ENCODE measurements at places on chromosomes 16 and 17.

GRCh38 chr17:59954856-59955255 lies 9.7 kb downstream of the RNFT1 start:
- no peak for DNase-seq

DNA sequence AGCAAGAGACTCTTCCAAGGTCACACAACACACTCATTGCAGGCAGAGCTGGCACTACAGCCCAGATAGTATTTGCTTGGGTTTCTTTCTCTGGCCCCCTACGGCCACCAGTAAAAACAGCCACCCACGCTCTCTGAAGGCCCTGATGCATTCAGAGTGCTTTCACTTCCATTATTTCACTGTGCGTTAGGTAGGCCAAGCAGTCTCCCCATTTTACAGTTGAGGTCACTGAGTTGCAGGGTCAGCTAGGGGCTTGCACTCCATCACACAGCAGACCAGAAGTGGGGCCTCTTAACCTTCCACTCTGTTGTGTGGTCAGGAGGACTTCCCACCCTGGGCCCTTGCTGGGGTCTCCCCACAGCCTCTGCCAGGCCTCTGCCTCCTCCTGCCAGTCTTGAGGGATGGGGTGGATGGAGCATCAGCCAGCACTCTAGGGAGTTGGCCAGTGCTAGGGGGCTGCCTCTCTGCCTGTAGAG lies 2.5 kb downstream of the TBX21 start:
- DNase-seq = no peak

- no peak for DNase-seq
Observed at GRCh38 chr17:40915199-40915661, 22.2 kb downstream of the KRT23 start.

GRCh38 chr17:66474258-66474657 lies 171.8 kb downstream of the PRKCA start:
- no peak for DNase-seq

DNA sequence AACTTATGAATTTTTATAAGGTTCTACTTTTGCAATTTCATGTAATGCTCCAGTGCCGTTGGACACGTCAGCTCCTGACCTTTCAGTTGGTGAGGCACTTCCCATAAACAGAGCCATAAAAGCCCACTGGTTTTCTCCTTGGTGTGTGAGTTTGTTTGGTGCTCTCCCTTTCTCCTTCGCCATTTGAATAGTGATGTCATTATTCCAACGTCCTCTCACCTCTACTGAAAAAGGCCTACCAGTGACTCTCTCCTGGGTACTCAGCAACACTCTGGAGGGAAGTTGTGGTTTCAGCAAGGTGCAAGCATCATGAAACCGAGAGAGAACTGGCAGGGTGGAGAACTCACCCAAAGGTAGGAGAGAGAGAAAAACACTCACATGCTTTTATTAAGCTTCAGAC lies 29.6 kb upstream of the HNF1B start:
- DNase-seq = no peak

- no peak for DNase-seq
Observed at GRCh38 chr17:71725811-71726210, 395.0 kb upstream of the SOX9 start.

DNA sequence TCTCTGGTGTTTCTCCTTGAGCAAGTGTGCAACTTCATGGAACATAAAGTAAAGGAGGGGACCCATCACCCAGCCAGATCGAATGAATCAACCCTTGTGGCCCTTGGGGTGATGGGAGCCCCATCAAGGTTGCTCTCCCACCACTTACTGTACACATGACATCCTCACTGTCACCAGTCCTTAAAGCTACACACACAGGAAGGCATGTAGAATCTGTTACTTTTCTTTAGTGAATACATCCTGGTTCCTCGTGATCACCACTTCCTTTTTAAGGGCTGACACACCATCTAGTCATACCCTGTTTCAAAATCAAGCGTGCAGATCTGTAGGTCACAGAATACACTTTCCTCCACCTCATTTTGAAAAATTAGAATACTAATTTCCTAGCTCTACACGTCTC lies 22.6 kb upstream of the MPHOSPH6 start:
- DNase-seq = no peak
